ENCODE measurements at places on chromosomes 3 and 15.

GRCh38 chr3:39177708-39178332, 14.6 kb downstream of the XIRP1 start:
- DNase-seq: peak; percentile 90

GRCh38 chr3:12947504-12948369, 106.4 kb upstream of the RPL32 start:
- DNase-seq: no peak

DNA sequence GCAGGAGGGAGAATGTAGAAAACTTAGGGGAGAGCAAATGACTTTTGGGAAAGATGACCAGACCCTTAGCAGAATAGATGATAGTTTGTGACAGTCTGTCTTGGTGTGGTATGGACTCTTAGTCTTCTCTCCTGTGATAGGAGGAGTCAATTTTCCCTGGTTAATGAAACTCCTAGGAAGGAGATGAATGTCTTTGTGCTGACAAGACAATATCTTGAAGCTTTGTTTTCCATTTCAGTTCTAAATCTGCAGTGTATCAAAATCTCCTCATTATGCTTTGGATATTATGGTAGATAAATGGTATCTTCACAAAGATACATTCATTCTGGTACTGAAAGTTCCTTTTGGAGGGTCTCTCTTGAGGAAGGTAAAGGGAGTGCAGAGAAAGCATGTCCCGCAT, 77.8 kb upstream of the ZNF717 start:
- no peak for DNase-seq

GRCh38 chr3:53809764-53810400, 36.3 kb downstream of the CHDH start:
- DNase-seq: no peak

DNA sequence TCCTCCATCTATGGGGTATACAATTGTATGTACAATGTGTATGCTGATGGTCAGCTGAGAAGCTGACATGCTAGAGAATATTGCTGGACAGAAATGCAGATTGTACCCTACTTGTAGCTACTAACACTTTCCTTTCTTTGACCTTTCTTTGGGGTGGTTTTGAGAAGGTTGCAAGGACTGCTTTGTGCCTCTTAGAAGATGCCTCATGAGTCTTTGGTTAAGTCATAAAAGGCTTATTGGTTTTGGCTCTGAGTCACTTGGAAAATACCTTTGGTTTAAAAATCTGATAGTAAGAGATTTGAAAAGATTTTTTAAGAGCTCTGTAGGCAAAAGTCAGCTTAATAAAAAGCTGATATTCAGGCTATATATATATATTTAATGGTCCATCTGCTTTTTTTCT, 71.5 kb downstream of the ZMAT3 start:
- DNase-seq: no peak

GRCh38 chr3:38542401-38543298, 46.5 kb downstream of the EXOG start:
- DNase-seq: no peak

GRCh38 chr15:70014860-70015490, 82.7 kb downstream of the TLE3 start:
- DNase-seq: no peak

GRCh38 chr3:42398080-42398479, 12.3 kb downstream of the LYZL4 start:
- no peak for DNase-seq

GRCh38 chr15:42704492-42704926, 32.4 kb downstream of the CDAN1 start:
- DNase-seq: peak; percentile 11

DNA sequence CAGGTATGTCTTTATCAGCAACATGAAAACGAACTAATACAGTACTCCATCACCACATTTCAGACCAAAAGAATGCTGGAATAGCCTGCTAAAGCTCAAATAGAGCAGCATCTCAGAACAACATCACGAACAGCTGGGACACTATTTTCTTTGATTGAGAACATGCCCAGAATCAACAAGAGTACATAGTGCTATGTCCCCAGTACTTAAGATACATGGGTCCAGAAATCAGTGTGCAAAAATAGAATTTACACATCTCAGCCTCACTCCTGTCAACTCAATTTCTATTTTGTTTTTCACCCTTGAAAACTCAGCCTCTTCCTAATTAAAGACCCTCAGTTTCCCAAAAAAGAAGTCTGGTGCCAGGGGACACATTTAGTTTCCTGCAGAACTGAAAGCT, 753.9 kb downstream of the AGBL1 start:
- DNase-seq: no peak

- no peak for DNase-seq
Measured at GRCh38 chr3:21013566-21013965, 737.4 kb downstream of the ZNF385D start.

- DNase-seq: no peak
Measured at GRCh38 chr3:4799266-4800256, 179.7 kb upstream of the BHLHE40 start.

DNA sequence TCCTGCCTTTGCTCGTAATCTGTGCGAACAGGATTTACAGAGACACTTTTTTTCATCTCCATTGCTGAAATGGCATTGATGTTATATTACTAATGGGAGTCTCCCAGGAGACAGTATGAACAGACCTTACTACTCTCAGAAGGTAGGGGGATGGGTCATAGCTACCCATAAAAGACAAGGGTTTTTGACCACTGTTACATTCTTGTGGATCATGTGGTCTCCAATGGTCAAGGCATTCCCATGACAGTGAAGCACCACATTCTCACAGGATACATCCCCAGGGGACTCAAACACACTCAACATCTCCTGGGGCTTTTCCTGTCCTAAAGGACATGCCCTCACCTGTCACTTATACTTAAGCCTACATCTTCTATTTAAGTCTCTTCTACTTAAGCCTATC, 40.8 kb downstream of the MKRN3 start:
- no peak for DNase-seq

GRCh38 chr3:22730701-22731100, 472.4 kb upstream of the UBE2E2 start:
- DNase-seq: no peak

DNA sequence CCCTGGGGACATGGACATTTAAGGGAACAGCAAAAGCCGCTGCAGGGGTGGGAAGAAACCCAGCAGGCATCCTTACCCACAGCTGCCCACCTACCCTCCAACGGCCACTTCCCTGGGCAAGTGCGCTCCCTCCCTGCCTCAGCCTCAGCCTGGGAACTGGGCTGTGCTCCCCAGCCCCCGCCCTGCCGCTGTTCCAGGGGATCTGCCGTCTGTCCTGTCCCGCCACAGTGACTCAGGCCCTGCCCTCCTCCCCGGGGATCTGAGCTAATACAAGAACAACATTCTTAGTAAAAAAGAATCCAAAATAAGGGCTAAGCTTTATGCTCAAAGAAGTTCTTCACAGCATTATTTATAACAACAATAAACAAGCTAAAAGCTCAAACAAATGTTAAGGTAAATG, 7.4 kb upstream of the IQSEC1 start:
- DNase-seq: no peak

DNA sequence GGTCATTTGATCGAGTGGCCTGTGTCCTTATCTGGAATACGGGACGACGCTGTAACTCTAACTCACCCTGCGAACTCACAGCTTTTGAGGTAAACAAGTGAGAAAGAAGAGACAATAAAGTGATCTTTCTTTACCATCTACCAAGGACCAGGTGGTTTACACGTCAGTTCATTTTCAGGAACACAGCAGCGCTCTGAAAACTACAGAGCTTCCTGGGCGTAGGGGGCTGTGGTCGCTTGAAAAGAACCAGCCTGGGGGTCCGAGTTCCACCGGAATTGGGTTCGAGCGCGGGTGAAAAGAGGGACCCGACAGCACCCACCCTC, 357 bp downstream of the KIAA1143 start:
- DNase-seq: no peak

- DNase-seq: no peak
Measured at GRCh38 chr15:65948383-65948782, 79.1 kb downstream of the RAB11A start.

DNA sequence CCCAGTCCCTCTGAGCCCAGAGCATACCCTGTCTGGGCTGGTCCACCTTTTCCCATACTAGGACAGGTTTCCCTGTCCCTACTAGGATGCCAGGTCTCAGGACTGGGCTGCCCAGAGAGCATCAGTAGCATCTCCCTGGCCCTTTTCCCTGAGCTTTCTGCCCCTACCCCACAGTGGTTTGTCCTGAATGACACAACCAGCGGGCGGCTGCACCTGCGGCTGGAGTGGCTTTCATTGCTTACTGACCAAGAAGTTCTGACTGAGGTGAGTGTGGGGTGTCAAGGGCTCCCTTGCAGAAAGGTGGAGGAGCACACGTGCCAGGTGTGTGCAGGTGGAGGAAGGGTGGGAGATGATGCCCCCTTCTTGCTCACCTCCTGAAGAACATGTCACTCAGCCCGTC, 33.5 kb downstream of the ESYT3 start:
- DNase-seq: no peak

All from forelimb muscle (tissue), 1 donor.